ENCODE measurements at places on chromosomes 3 and 15. TPM values are rescaled to one million over a fixed set of nuclear protein-coding genes. Genes with fewer than 3 reads are reported as not detected.
A peak's percentile ranks its signal among the peaks of the same experiment; 100 is the strongest.

- DNase-seq: no peak
- no peak overlapping the region for H3K4me3 ChIP-seq
- H3K36me3 ChIP-seq: no peaks in the 10 kb centered on the region
- no peaks in the 10 kb centered on the region for H3K4me1 ChIP-seq
These were observed 259.9 kb upstream of the TMC3 start for GRCh38 chr15:81633889-81634288.

DNA sequence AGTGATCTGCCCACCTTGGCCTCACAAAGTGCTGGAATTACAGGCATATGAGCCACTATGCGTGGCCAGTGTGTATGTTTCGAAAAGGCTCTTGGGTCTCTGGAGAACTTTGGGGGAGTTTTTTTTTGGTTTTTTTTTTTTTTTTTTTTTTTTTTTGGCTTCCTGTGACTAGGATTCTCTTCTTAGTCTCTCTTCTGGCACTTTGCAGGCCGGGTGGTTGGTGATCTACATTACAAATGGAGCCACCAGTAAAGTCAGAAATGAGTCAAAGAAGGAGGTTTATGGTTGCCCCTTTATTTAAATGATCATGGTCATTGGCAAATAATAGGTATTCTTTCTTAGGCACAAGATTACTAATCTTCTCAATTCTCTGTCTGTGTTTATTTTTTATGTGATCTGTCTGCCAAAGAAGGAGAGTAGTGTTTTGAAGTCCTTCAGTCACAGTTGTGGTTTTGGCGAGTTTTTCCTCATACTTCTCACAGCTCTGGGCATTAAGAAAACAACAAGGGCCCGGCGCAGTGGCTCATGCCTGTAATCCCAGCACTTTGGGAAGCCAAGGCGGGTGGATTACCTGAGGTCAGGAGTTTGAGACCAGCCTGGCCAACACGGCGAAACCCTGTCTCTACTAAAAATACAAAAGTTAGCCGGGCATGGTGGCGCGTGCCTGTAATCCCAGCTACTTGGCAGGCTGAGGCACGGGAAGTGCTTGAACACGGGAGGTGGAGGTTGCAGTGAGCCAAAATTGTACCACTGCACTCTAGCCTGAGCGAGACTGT, 38.3 kb downstream of the PDE8A start:
- H3K27ac ChIP-seq: no peak overlapping the region
- H3K4me1 ChIP-seq: peaks cover 24% of the 10 kb centered on the region
- no peaks in the 10 kb centered on the region for H3K36me3 ChIP-seq
- H3K27me3 ChIP-seq: no peaks in the 10 kb centered on the region
- no peak for DNase-seq

DNA sequence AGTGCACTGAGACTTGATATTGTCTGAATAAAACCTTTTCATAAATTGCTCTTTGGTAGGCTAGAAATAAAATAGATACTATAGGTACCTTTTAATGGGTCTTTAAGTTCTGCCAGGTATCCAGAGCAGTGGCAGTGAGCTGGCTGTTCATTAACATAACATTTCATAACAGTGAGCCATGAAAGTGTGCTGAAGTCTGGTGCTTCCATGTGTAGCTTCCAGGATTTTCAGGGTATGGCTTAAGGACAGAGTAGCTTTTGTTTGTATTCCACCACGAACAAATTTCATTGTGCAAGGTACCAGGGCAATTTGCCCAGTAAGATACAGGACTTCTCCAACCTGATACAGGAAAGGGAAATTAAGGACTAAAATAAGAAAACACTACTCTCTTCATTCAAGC, 124.7 kb upstream of the NANOGP8 start:
- H3K27me3 ChIP-seq: no peaks in the 10 kb centered on the region
- H3K4me1 ChIP-seq: peaks cover 19% of the 10 kb centered on the region
- H3K27ac ChIP-seq: no peak overlapping the region
- H3K4me3 ChIP-seq: no peak overlapping the region
- peak; percentile 89 for DNase-seq

Gene GABRR3
- 0.31 TPM for total RNA-seq

Gene HCLS1
- total RNA-seq: not detected

Gene FRMD5
- total RNA-seq: 1.00 TPM

DNA sequence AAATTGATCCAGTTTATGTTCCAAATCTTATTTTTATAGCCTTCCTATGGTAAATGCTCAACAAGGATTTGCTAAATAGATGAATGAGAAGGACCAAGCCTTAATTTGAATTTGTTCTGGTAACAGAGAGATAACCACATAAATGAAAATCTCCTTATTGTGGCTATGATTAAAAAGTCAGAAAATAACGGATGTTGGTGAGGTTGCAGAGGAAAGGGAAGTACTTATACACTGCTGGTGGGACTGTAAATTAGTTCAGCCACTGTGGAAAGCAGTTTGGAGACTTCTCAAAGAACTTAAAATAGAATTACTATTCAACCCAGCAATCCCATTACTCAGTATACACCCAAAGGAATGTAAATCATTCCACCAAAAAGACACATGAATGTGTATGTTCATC, 26.2 kb downstream of the AAGAB start:
- no peak for DNase-seq
- H3K27ac ChIP-seq: no peak overlapping the region
- peaks cover 2% of the 10 kb centered on the region for H3K36me3 ChIP-seq
- H3K4me3 ChIP-seq: no peak overlapping the region

Gene MEGF11
- total RNA-seq: not detected

DNA sequence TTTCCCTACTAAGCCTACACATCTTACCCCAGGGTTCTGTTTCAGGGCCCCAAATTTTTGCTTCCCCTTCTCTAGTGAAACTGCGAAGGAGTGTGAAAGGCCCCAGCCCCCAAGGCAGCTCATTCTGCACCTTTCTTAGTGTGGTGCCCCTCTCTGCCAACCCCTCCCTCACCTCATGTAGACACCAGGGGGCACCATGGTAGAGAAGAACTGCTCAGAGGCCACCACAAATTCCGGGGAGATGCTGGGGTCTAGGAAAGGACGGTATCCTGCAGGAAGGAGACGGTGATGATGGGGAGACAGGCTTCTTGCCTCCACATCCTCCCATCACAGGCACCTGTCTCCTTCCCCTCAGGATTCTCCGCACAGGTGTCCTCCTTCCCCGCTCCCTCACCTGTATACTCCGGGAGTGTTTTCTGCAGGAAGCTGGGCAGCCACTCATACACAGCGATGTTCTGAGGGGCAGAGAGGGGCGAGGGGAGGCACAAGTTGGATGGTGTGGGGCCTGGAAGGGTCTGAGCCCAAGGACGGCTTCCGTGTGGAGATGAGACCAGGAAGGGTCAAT, 3.6 kb downstream of the DUOX2 start:
- H3K4me3 ChIP-seq: no peak overlapping the region
- H3K27me3 ChIP-seq: peaks cover 63% of the 10 kb centered on the region
- no peak for DNase-seq
- peaks cover 19% of the 10 kb centered on the region for H3K4me1 ChIP-seq
- H3K27ac ChIP-seq: no peak overlapping the region
- no peaks in the 10 kb centered on the region for H3K36me3 ChIP-seq

Gene AADACL2
- not detected for total RNA-seq

GRCh38 chr15:40100123-40100946, 8.3 kb downstream of the BMF start:
- peaks cover 90% of the 10 kb centered on the region for H3K4me1 ChIP-seq
- H3K36me3 ChIP-seq: no peaks in the 10 kb centered on the region
- no peak for DNase-seq
- H3K27me3 ChIP-seq: no peaks in the 10 kb centered on the region

- DNase-seq: no peak
- H3K4me1 ChIP-seq: no peaks in the 10 kb centered on the region
- no peaks in the 10 kb centered on the region for H3K27me3 ChIP-seq
- H3K4me3 ChIP-seq: no peak overlapping the region
- no peak overlapping the region for H3K27ac ChIP-seq
- H3K36me3 ChIP-seq: no peaks in the 10 kb centered on the region
These were observed 91.5 kb downstream of the ADAMTS17 start for GRCh38 chr15:100250176-100250800.

Gene VIPR1
- 0.04 TPM for total RNA-seq

- H3K36me3 ChIP-seq: no peaks in the 10 kb centered on the region
- H3K27me3 ChIP-seq: no peaks in the 10 kb centered on the region
- no peaks in the 10 kb centered on the region for H3K4me1 ChIP-seq
- no peak overlapping the region for H3K4me3 ChIP-seq
- no peak overlapping the region for H3K27ac ChIP-seq
- no peak for DNase-seq
These were observed 95.2 kb downstream of the CHSY1 start for GRCh38 chr15:101156509-101157159.

Gene LIPC
- total RNA-seq: 15.0 TPM

GRCh38 chr3:32123620-32124019, 17.2 kb downstream of the GPD1L start:
- H3K4me3 ChIP-seq: no peak overlapping the region
- H3K4me1 ChIP-seq: peaks cover 33% of the 10 kb centered on the region
- H3K27me3 ChIP-seq: no peaks in the 10 kb centered on the region
- H3K36me3 ChIP-seq: no peaks in the 10 kb centered on the region
- DNase-seq: no peak

DNA sequence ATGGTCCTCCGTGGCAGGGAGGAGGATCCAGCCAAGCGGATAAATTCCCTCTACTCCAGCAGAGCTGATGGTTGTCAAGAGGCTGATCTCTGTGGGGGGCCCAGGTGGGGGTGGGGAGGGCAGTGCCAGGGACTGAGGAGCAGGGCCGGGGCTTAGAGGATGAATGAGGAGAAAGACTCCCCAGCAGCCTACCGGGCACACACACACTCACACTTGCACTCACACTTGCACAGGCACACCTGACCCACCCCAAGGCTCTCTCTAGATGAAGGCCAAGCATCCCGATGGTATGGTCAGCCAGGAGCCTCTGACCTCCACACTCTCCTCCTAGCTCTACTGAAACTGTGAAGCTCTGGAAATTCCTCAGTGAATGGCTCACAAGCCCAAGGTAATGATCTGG, 131.3 kb upstream of the PRR20G start:
- no peaks in the 10 kb centered on the region for H3K36me3 ChIP-seq
- no peak for DNase-seq
- H3K27me3 ChIP-seq: peaks cover 6% of the 10 kb centered on the region
- H3K4me1 ChIP-seq: no peaks in the 10 kb centered on the region
- H3K27ac ChIP-seq: no peak overlapping the region

Gene TMOD2
- 0.02 TPM for total RNA-seq

GRCh38 chr3:55623786-55624185, 136.7 kb upstream of the WNT5A start:
- H3K4me3 ChIP-seq: no peak overlapping the region
- no peak overlapping the region for H3K27ac ChIP-seq
- H3K27me3 ChIP-seq: no peaks in the 10 kb centered on the region
- DNase-seq: no peak
- no peaks in the 10 kb centered on the region for H3K36me3 ChIP-seq

Gene MTHFS
- 52.4 TPM for total RNA-seq

Gene SOX14
- total RNA-seq: not detected

Gene CD200R1
- total RNA-seq: not detected

Gene SLC12A6
- total RNA-seq: 15.2 TPM

- peaks cover 23% of the 10 kb centered on the region for H3K4me1 ChIP-seq
- DNase-seq: no peak
- no peaks in the 10 kb centered on the region for H3K36me3 ChIP-seq
- H3K27me3 ChIP-seq: no peaks in the 10 kb centered on the region
These were observed 95.3 kb downstream of the AKAP13 start for GRCh38 chr15:85475711-85476110.

DNA sequence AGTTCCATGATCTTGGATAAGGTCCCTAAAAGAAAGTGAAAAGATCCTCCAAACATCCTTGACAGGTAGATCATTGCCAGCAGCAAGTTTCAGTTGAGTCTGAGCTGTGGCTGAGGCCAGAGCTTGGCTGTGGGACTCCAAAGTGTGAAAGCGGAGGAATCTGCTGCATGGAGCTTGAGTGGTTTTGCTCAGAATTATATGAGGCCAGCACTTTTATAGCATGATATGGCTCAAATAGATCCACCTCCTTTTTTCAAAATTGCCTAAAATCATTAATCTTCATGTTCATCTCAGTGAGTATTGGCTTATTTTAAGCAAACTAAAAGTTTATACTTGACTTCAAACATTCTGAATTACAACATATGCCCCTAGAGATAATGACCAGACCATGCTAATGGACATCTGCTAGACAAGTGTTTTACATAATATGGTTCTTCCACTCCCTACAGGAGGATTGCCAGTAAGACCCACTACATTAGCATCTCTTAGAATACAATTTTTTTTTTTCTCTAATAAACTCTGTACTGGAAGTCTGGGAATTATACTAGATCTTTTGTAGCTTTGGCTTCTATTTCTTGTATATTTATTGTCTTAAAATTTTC, 368.1 kb downstream of the ZPLD1 start:
- no peaks in the 10 kb centered on the region for H3K4me1 ChIP-seq
- H3K4me3 ChIP-seq: no peak overlapping the region
- H3K36me3 ChIP-seq: no peaks in the 10 kb centered on the region
- DNase-seq: no peak
- no peak overlapping the region for H3K27ac ChIP-seq

Gene GP9
- total RNA-seq: not detected

- H3K4me3 ChIP-seq: no peak overlapping the region
- no peaks in the 10 kb centered on the region for H3K27me3 ChIP-seq
- H3K36me3 ChIP-seq: no peaks in the 10 kb centered on the region
- peaks cover 63% of the 10 kb centered on the region for H3K4me1 ChIP-seq
These were observed 9.2 kb downstream of the FAM162A start for GRCh38 chr3:122392868-122393844.

Gene IMPG2
- 0.02 TPM for total RNA-seq

DNA sequence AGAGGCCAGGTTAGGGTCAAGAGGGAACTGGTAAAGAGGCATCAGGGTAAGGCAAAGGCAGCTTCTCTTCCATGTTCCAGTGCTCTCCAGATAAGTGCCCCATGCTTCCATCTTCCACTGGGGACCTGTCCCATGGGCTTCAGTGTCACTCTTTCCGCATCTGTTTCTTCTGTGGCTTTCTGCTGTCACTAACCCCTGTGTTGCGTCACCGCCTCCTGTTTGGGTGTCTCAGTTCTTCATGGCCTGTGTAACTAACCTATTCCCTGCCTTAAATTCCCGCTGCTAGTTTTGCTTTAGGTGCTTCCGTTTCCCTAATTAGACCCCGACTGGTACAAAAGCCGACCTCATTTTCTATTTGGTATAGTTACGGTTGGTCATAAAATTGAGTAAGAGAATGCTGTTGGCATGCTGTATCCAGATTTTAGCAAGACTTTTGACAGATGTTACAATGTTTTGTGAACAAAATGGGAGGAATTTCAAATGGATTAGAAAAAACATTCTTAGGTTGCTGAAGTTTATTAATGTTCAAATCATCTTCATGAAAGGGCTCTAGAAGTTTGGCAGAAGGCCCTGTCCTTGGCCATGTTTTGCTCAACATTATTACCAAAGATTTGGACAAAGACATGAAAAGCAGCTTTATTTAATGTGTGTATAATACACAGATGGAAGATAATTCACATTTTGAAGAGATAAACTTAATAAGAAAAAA, 245.3 kb downstream of the BBX start:
- no peak for DNase-seq
- H3K36me3 ChIP-seq: peaks cover 3% of the 10 kb centered on the region
- H3K4me1 ChIP-seq: peaks cover 9% of the 10 kb centered on the region

Gene ADIPOQ
- total RNA-seq: not detected

Gene CFAP92
- 0.45 TPM for total RNA-seq

DNA sequence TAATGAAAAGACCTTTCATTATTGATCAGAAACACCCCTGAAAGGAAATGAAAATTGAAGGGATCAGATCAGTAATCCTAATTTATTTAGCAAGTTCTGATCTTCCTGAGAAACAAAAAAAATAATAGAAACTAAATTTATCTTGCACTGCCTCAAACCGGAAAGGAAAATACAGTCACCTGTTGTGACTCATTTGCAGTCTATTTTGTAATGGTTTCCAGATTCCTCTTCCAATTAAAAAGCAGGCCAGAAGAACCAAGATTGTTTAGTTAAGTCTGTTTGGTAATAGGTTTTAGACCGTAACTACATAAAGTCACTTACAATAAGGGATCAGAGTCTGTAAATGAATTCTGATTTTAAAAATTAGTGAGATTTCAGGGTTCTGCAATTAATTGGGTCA, 49.7 kb upstream of the ATOSA start:
- H3K27ac ChIP-seq: no peak overlapping the region
- no peaks in the 10 kb centered on the region for H3K36me3 ChIP-seq
- DNase-seq: no peak
- no peak overlapping the region for H3K4me3 ChIP-seq

Gene TIGIT
- not detected for total RNA-seq

Data from HepG2 (cell line).